ENCODE measurements at places on chromosomes 16 and 17. TPM values are rescaled to one million over a fixed set of nuclear protein-coding genes. Genes with fewer than 3 reads are reported as not detected.

FBXO39 gene
- total RNA-seq, result not detected

SCGB1C2 gene
- not detected for total RNA-seq

SLC16A6 gene
- total RNA-seq, result 0.73 TPM

DLX4 gene
- not detected for total RNA-seq

COX6A2 gene
- total RNA-seq, result not detected

OVCA2 gene
- total RNA-seq, result 55.5 TPM

NECAB2 gene
- total RNA-seq, result not detected

IKZF3 gene
- total RNA-seq, result not detected

TNFRSF17 gene
- not detected for total RNA-seq

ATP1B2 gene
- total RNA-seq, result not detected

XYLT1 gene
- total RNA-seq, result 70.6 TPM

C16orf96 gene
- not detected for total RNA-seq

C1QL1 gene
- total RNA-seq, result under 0.01 TPM

PEMT gene
- total RNA-seq, result 50.3 TPM

PYDC1 gene
- not detected for total RNA-seq

PPM1D gene
- 7.0 TPM for total RNA-seq

HSD3B7 gene
- 100 TPM for total RNA-seq

LITAFD gene
- not detected for total RNA-seq

CHST4 gene
- total RNA-seq, result under 0.01 TPM

NME4 gene
- total RNA-seq, result 110 TPM

PAQR4 gene
- 6.2 TPM for total RNA-seq

ZNF469 gene
- total RNA-seq, result 2.9 TPM

KRT34 gene
- 0.59 TPM for total RNA-seq

OTOA gene
- total RNA-seq, result under 0.01 TPM

TBX6 gene
- not detected for total RNA-seq

DRC3 gene
- total RNA-seq, result 0.39 TPM

BIRC5 gene
- 62.5 TPM for total RNA-seq

SSTR5 gene
- total RNA-seq, result not detected

CDK3 gene
- total RNA-seq, result 0.98 TPM

HBA1 gene
- total RNA-seq, result not detected

NOXO1 gene
- total RNA-seq, result 0.39 TPM

PRCD gene
- 4.1 TPM for total RNA-seq

CHD9NB gene
- total RNA-seq, result 0.98 TPM

C16orf74 gene
- total RNA-seq, result 1.5 TPM

TBC1D3I gene
- total RNA-seq, result not detected

TEKT3 gene
- not detected for total RNA-seq

ZNF263 gene
- 41.1 TPM for total RNA-seq

RNU2-1 gene
- not detected for total RNA-seq

SEZ6 gene
- total RNA-seq, result not detected

NPW gene
- total RNA-seq, result 1.5 TPM

CNTNAP1 gene
- total RNA-seq, result 15.8 TPM

PRDM7 gene
- not detected for total RNA-seq

PPL gene
- total RNA-seq, result 90.0 TPM

TRPV3 gene
- total RNA-seq, result 1.1 TPM

SLC12A3 gene
- not detected for total RNA-seq

SLC13A5 gene
- not detected for total RNA-seq

P2RX5 gene
- 1.2 TPM for total RNA-seq

SLC47A1 gene
- total RNA-seq, result 5.1 TPM

FADS6 gene
- not detected for total RNA-seq
